ENCODE measurements at places on chromosomes 1 and 21.

DNA sequence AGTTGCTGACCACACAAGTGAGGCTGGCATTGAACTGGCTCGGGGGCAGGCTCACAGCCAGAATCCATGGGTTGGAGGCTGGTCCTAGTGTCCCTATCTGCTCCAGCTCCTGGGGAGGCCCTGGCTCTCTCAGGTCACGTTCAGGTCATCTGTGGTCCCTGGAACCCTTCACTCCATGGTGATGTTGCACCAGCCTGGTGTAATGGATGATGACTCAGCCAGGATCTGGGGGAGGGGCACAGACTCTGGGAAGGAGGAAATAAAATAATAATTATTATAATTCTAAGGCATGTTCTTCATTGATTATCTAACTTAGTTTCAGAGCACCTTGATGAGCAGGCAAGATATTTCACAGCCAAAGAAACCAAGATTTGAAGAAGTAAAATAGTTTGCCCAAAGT, 26.6 kb upstream of the FCRL4 start:
- DNase-seq = no peak

DNA sequence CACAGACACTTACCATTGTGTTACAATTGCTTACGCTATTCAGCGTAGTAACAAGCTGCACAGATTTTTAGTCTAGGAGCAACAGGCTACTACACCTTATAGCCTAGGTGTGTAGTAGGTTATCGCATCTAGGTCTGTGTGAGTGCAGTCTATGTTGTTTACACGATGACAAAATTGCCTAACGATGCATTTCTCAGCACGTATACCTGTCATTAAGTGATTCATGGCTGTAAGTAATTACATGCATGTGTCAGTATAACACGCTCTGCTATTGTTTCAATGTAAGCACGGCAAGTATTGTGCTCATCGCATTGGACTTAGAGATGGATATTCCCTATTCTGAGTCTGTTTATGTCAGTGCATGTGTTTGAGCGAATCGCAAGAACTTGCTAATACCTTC, 15.7 kb upstream of the ZBTB18 start:
- DNase-seq = no peak

GRCh38 chr1:116491700-116492357, 79.0 kb downstream of the CD58 start:
- no peak for DNase-seq

- DNase-seq = no peak
Observed at GRCh38 chr1:14598498-14599182, at the start of gene KAZN. KAZN (plus strand) TSS chr1:14598685.

DNA sequence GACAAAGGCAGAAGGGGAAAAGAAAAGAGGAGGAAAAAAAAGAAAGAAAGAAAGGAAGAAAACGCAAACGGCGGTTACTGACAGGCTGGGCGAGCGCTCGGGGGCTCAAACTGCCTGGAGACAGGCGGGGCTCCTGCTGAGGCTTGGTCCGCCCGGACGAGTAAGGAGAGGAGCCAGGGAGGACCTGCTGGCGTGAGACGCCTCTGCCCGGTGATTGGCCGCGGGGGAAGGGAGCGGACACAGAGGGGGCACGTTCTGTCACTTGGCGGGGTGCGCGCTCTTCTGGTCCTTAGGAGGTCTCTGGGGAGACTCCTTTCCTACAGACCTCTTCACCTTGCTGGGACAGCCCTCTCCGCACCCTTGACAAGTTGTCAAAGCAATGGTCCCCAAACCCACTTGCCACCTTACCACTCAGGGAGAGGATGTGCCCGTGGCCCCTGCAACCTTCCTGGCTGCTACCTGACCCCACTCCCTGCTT, 791 bp upstream of the PIK3R3 start:
- DNase-seq = peak; percentile 96

DNA sequence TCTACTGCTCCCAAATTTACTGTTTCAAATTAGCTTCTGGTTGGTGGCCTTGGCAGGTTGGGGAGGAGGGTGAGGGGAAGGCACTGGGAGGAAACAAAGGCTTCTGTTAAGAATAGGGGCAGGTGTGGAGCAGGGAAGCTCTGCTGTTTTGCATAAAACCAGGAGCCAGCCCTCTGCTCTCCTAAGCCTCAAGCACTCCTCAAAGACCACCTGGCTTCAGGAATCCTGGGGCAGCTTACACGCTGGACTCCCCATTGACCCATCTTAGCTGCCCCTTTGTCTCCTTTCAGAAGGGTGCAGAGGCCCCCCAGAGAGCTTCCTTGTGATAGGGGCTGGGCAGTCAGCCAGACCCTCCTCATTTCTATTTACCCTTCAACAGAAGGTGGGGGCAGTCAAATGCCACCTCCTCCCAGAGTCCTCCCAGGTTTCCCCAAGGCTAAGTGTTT, 11.5 kb upstream of the DHRS3 start:
- DNase-seq = peak; percentile 49

GRCh38 chr1:18160290-18160942, 52.8 kb downstream of the IGSF21 start:
- DNase-seq = no peak

DNA sequence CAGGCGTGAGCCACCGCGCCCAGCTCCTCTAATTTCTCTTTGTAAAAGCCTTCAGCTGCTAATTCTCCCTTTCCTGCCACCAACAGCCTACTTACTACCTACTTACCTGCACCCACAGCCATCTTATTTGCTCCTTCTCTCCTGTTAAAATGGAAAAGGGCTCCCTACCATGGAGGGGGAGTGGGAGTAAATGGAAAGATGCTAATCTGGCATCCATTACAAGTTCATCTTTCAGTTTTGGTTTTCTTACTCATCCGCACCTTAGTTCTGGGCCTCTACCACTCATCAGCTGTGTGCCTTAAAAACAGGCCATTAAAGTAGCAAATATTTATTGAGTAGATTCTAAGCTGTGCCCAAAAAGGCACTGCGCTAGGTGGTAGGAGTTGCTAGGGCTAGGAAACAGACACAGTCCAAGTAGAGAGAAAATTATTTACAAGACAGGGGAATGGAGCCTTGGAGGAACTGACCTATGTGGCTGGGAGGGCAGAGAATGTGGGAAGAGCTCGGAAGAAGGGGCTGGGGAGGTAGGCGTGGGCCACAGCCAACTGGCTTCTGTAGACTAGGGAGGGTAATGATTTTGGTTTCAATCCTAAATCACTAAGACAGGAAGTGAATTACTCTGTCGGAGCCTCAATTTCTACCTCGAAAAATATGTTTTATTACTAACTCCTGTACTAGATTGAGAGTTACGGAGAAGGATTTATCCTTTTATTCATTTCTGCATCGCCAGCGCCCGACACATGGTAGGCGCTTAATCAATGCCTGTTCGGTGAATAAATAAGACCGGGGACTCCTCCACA, 685 bp upstream of the DDI2 start:
- DNase-seq = no peak

- DNase-seq = no peak
Observed at GRCh38 chr21:45888386-45889009, 93.1 kb upstream of the COL6A1 start.

- DNase-seq = no peak
Observed at GRCh38 chr21:21114461-21114860, 116.3 kb downstream of the NCAM2 start.

DNA sequence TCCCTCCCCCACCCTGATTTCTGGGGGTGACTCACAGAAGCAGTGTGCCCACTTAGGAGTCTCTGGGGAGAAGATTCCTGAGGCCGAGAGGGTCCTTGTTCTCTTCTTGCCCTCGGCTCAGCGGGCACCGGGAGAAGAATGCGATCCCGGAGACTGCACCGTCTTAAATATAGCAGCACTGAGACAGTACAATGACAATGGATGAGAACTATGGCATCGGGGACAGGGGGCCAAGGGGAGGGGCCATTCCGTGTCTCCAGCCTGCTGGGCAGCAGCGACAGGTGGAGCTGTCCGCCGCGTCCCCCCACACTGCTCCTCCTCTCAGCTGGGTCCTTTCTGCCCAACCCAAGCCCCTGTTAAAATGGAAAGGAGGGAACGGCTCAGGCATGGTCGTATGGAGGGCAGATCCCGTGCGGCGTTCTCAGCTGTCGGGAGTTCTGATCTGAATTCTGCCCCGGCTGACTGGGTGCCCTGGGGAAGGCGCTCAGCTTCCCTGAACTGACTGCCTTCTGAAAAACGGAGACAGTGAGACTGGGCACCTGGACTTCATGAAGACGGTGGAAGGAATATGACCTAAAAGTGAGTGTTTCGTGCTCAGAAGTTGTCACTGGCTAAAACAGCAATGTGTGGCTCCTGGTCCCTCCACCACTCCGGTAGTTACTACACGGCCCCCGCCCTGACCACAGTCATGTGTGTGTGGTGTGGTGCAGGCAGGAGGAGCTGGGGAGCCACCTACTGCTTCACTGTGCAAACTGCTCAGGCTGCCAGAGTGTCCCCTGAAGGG, at the start of gene MYOM3:
MYOM3 (minus strand) TSS at position 140 of the 784 bp plus-strand sequence. CDS start 3,499 bp downstream, outside the sequence.
- DNase-seq = no peak

All from NCI-H2029 treated with DMSO at 0.1 percent for 48 hours (cell line).